ENCODE measurements at places on chromosomes 7 and 10. TPM values are rescaled to one million over a fixed set of nuclear protein-coding genes. Genes with fewer than 3 reads are reported as not detected.

The OPALIN gene
- not detected for total RNA-seq

The CDHR3 gene
- 12.9 TPM for total RNA-seq

The SPDYE1 gene
- not detected for total RNA-seq

The FGL2 gene
- total RNA-seq, result 29.9 TPM

The RGS10 gene
- 58.5 TPM for total RNA-seq

The MRPS24 gene
- total RNA-seq, result 100 TPM

The SP8 gene
- total RNA-seq, result not detected

The GDF2 gene
- not detected for total RNA-seq

The NAT16 gene
- not detected for total RNA-seq

The SLIT1 gene
- under 0.01 TPM for total RNA-seq

The UCN3 gene
- total RNA-seq, result not detected

The RPEL1 gene
- total RNA-seq, result under 0.01 TPM

The CCSER2 gene
- total RNA-seq, result 38.5 TPM

The CFAP43 gene
- total RNA-seq, result 0.15 TPM

The ASAH2 gene
- total RNA-seq, result 0.17 TPM

The EEPD1 gene
- total RNA-seq, result 19.4 TPM

The SAMD9L gene
- total RNA-seq, result 21.0 TPM

The HOXA13 gene
- total RNA-seq, result under 0.01 TPM

The NRCAM gene
- 0.50 TPM for total RNA-seq

The SYT15B gene
- total RNA-seq, result not detected

The SFTPA1 gene
- not detected for total RNA-seq

The TRIM74 gene
- not detected for total RNA-seq

The CBLL1 gene
- 22.4 TPM for total RNA-seq

The LLCFC1 gene
- total RNA-seq, result not detected

The HOXA6 gene
- total RNA-seq, result not detected

The FAM25C gene
- not detected for total RNA-seq

The GRID2IP gene
- not detected for total RNA-seq

The PAPSS2 gene
- 114 TPM for total RNA-seq

The ITGB8 gene
- total RNA-seq, result 25.0 TPM

The TRPV6 gene
- not detected for total RNA-seq

The CABCOCO1 gene
- total RNA-seq, result 1.7 TPM

The PROSER2 gene
- total RNA-seq, result 2.0 TPM

The IKZF1 gene
- not detected for total RNA-seq

The TMEM176A gene
- total RNA-seq, result 0.33 TPM

The PLEKHS1 gene
- under 0.01 TPM for total RNA-seq

The PAPOLB gene
- 0.15 TPM for total RNA-seq

The TBC1D12 gene
- total RNA-seq, result 17.0 TPM

The ATOH7 gene
- not detected for total RNA-seq

The CFAP46 gene
- 1.5 TPM for total RNA-seq

The LIPM gene
- total RNA-seq, result not detected

The MYOZ1 gene
- 0.33 TPM for total RNA-seq

The TACC2 gene
- total RNA-seq, result 2.6 TPM

The FAM131B gene
- total RNA-seq, result 3.9 TPM

The MINDY3 gene
- total RNA-seq, result 34.4 TPM

The SUN3 gene
- total RNA-seq, result not detected

The GIMAP8 gene
- 0.15 TPM for total RNA-seq

The ZNF789 gene
- 9.0 TPM for total RNA-seq

The LSM5 gene
- 41.9 TPM for total RNA-seq

The NRBF2 gene
- 42.8 TPM for total RNA-seq

The DNTT gene
- not detected for total RNA-seq

The KCNK18 gene
- total RNA-seq, result not detected

The USP6NL gene
- total RNA-seq, result 10.3 TPM

The TACR2 gene
- not detected for total RNA-seq

The ST8SIA6 gene
- not detected for total RNA-seq

The OTUD1 gene
- total RNA-seq, result 5.3 TPM

All from smooth muscle cell of trachea (primary cell).